Endothelial cell of umbilical vein (primary cell): ENCODE measurements at places on chromosomes 13 and 19. TPM values are rescaled to one million over a fixed set of nuclear protein-coding genes. Genes with fewer than 3 reads are reported as not detected.

Gene SCGB2B2
- 0.12 and 0.49 TPM in 2 replicates for total RNA-seq

Gene LRRC8E
- total RNA-seq: 1.6 and 1.8 TPM in 2 replicates

Gene PSG4
- 3.6 TPM in 1 of 2 replicates, not detected in the other for total RNA-seq

Gene NKPD1
- not detected in 2 replicates for total RNA-seq

Gene ZNF320
- 10.9 and 11.1 TPM in 2 replicates for total RNA-seq

Gene CEACAM21
- 1.7 and 2.7 TPM in 2 replicates for total RNA-seq

Gene SHISA7
- total RNA-seq: not detected in 2 replicates

Gene SIGLEC10
- not detected in 2 replicates for total RNA-seq

Gene GRIN2D
- 1.8 and 2.1 TPM in 2 replicates for total RNA-seq

Gene PSG11
- total RNA-seq: not detected in 2 replicates

Gene LSR
- total RNA-seq: 0.74 and 1.0 TPM in 2 replicates

Gene LILRB4
- not detected in 2 replicates for total RNA-seq
